ENCODE measurements at places on chromosomes 4 and X.
A peak's percentile ranks its signal among the peaks of the same experiment; 100 is the strongest.

- DNase-seq: no peak
Measured at GRCh38 chrX:99722094-99722493, 688.0 kb downstream of the PCDH19 start.

DNA sequence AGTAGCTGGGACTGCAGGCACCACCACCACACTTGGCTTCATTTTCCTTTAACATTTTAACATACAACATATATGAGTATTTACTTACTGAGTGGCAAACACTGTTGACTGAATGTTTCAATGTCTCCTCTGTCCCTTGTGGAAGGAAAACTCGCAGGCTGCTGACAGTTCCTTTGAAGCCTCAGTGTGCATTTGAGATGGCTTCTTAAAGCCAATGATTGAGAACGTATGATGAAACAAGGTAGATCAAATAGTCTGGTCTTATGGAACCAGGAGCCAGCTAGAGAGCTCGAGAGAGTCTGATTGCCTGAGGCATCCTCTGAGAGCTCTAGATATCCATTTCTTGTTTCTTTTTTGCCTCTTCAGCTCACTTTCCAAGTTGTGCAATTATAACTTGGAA, 43.0 kb upstream of the PDLIM3 start:
- DNase-seq: no peak

- no peak for DNase-seq
Measured at GRCh38 chr4:54281054-54281766, 52.1 kb downstream of the PDGFRA start.

GRCh38 chr4:112348488-112349158, 51.5 kb downstream of the ALPK1 start:
- DNase-seq: peak; percentile 32

DNA sequence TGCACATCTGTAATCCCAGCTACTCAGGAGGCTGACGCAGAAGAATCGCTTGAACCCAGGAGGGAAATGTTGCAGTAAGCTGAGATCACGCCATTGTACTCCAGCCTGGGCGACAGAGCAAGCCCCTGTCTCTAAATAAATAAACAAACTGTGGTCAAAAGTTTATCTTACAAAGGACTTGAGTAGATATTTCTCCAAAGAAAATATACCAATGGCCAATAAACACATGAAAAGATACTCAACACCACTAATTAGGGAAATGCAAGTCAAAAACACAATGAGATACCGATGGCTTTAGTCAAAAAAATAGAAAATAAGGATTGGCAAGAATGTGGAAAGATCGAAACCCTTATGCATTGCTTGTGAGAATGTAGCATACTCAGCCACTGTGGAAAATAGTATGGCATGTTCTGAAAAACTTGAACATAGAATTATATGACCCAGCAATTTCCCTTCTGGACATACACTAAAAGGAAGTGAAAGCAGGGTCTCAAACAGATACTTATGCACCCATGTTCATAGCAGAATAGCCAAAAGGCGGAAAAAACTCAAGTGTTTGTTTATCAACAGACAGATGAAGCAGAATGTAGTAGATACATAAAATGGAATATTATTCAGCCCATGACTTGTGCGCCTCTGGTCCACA, 2.0 kb upstream of the CFAP97 start:
- DNase-seq: no peak

DNA sequence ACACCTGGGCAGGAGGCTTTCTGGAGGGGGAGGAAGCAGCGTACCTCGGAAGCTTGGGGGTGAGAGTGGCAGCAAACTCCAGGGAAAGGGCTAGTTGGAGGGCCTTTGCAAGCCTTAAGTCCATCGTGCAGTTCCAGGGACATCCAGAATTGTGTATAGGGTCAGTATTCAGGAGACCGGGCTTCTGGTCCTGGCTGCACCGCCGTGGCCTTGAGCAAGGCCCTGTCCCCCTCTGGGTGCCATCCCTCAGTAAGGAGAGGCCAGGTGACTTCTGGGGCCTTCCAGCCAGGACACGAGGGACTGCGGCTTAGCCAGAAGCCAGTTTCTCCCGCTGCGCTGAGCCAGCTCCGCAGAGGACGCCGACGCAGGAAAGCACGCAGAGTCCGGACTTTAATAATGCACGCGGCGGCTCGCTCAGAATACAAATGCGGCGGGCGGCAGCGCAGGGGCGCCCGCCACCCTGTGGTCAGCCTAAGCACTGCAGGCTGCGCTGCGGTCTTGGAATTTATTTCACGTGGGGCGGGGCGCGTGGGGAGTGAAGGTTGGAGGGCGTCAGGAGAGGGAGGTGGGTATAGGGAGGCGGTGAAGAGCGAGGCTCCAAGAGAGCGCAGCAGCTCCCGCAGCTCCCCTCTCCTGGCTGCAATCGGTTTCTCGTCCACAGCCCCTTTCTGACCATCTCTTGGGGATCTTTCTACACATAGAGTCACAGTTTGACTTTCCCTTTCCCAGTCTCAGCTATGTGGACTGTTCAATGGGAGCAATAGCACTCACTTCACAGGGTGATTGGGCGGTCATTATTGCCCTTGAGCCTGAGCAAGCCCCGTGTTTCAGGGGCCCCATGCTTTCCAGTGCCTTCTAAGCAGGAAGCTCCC, 94.1 kb upstream of the GPR50 start:
- DNase-seq: peak; percentile 6

- no peak for DNase-seq
Measured at GRCh38 chr4:157444014-157444413, 223.5 kb downstream of the GRIA2 start.

- no peak for DNase-seq
Measured at GRCh38 chr4:139144161-139144859, 32.7 kb downstream of the ELF2 start.
